Heart right ventricle (tissue), 16 donors: ENCODE measurements at places on chromosomes 1 and 21. TPM values are rescaled to one million over a fixed set of nuclear protein-coding genes. Genes with fewer than 3 reads are reported as not detected.

DNA sequence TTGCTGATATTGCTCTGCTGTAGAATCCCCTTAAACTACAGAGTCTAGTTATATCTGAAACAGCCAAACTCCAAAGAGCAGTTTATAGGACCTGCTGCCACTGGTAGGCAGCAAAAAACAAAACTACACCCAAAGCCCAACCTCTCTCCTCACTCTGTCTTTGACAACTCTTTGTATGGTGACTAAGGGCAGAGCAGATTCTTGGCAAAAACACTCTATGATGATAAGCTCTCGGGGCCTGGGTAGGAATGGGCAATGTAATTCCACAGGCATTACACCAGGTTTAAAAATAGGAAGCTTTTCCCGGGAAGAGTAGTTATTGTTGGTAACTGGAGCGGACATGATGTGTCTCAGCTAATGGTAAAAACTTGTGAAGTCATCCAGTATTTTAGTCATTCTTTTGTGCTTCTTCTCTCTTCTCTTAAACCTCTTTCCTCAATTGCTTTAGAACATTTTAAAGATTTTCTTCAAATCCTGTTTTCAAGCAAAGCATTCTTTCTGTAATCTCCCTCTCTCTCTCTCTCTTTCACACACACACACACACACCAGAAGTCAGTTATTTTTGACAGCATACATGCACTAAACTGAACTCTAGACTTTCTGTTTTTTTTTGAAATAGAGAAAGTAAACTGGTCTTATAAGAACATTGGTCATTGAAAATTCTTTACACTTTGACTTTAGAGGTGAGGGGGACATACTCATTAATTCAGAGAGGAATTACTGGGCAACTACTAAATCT is 193.5 kb downstream of the PAPPA2 start:
- DNase-seq, result no peak

GPX7 gene
- 6.6 TPM for total RNA-seq

DNA sequence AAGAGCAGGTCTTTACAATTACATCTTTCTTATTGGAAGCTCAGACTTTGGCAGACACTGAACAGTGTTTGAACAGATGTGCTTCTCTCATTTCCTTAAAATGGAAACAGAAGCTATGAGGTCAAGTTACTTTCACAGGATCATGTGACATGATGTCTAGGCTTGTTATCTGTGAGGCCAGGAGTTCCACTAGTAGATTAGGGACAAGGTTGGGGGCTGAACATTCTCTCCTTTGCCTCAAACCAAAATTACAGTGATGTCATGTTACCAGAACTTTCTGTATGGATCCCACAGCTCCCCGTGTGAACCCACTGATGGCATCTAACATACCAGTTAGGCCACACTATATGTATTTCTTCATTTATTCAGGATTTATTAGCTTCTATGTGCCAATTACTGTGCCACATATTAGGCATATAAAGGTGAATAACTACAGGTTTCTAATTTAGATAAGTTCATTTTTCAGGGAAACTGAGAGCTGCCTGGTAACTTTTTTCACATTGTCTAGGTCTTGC is 6.0 kb downstream of the DYNLT5 start:
- peak; percentile 11 for DNase-seq

GRCh38 chr1:20982316-20982715 is 194.4 kb downstream of the EIF4G3 start:
- no peak for DNase-seq

DNA sequence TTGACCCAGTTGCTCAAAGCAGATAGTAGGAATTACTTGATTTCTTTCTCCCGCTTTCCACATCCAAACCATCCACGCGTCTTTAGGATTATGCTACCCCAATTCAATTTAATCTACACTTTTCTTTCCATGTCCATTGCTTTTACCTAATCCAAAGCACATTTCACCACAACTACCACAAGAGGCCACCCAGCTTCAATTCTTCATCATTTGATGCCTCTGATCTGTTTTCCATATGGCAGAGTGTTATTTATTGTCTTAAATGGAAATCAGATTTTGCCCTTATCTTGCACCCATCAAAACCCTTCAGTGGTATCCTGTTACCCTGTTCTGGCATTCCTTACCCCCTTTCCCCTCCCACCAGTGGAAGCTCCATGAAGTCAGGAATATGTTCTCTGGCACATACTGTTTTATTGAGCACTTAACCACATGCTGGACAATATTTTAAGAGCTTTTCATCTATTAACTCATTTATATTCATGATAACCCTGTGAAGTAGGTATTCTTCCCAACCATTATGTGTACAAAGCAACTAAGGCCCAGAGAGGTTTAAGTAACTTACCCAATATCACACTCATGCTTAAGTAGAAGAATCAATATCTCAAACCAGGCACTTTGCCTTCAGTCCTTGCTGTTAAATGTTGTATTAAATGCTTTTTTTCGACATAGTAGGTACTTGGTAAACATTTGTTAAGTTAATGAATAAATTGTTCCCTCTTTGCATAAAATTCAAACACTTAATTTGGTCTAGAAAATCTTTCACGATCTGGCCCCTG is 34.6 kb downstream of the CLIC4 start:
- DNase-seq, result no peak

DNA sequence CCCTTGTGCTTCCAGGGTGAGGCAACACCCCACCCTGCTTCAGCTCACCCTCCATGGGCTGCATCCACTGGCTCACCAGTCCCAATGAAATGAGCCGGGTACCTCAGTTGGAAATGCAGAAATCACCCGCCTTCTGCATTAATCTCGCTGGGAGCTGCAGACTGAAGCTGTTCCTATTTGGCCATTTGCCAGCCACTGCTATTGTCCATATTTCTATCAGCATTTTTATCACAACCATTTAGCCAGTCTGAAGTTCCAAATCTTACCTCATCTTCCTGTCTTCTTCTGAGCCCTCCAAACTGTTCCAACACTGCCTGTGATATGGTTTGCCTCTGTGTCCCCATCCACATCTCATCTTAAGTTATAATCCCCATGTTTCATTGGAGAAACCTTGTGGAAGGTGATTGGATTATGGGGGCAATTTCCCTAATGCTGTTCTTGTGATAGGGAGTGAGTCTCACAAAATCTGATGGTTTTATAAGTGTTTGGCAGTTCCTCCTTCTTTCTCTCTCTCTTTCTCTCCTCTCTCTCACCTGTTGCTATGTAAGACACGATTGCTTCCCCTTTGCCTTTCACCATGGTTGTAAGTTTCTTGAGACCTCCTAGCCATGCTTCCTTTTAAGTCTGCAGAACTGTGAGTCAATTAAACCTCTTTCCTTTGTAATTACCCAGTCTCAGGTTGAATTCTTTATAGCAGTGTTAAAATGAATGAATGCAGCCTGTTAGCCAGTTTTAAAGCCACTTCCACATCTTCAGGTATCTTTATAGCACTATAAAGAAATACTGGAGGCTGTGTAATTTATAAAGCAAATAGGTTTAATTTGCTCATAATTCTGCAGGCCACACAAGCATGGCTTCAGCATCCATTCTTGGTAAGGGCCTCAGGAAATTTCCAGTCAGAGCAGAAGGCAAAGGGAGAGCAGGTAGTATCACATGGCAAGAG is 203.5 kb downstream of the FCRL5 start:
- no peak for DNase-seq

- DNase-seq, result no peak
Observed at GRCh38 chr1:90728502-90729287, 11.6 kb upstream of the BARHL2 start.

GRCh38 chr1:27773826-27774445 is 917 bp downstream of the STX12 start:
- DNase-seq, result no peak

DNA sequence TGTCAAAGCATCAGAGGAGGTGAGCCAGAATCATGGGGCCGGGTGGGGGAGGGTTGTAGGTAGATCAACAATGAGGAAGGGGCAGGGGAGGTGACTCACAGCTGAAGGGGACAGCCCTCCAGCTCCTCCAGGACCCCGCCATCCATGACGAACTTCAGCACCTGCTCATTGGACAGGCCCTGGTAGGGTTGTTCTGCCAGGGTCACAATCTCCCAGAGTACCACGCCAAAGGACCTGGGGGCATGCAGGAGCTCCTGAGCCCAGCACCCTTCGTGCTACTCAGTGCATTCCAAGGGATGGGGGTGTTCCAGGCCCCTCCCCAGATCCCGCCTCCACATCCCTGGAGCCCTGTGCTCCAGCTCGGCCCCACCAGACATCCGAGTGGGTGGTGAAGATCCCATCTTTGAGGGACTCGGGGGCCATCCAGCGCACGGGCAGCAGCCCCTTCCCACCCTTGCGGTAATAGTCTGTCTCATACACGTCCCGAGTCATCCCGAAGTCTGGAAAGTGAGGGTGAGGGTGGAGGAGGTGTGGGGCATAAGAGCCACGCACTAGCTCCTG is 17.5 kb downstream of the INSRR start:
- DNase-seq, result no peak

DNA sequence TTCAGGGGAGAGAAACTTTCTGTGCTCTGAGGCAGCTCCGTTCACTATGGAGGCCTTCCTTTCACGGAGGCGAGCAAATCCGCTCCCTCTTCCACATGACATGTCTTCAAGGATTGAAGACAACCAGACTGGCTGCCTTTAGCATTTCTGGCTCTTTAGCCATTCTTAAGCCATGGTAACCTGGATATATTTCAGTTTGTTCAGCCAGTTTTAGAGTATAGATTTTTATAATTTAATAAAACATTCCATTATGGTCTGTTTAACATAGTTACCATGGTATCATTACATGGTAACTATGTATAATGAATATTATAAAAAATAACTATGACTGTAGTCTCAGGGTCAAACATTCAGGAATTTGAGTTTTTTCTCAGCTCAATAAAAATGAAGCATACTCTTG is 54.2 kb upstream of the NFIA start:
- DNase-seq, result no peak
